Stimulated activated CD4-positive, alpha-beta T cell treated with anti-CD3 and anti-CD28 coated beads, Interleukin-4, amount 100 ng/mL, for 1 hour (primary cell): ENCODE measurements at places on chromosomes 11 and 22.

DNA sequence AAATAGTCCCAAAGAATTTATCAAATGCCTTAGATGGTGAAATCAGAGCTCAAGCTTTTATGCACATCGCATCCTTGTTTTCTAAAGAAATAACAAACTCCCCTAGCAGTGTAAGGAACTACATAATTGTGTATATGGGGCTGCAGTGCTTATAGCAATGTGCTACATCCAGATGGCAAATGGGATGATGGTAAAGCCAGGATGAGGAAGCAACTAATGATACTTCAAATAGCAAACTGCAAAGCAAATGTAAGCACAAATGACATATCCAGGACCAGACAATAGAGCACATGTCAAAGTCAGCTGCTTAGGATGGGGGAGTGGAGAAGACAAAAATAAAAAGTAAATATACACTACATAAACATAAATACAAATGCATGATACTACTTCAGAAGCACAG, 425.9 kb downstream of the OPCML start:
- DNase-seq: no peak

GRCh38 chr11:19552161-19552560, 160.5 kb upstream of the NAV2 start:
- no peak for DNase-seq

DNA sequence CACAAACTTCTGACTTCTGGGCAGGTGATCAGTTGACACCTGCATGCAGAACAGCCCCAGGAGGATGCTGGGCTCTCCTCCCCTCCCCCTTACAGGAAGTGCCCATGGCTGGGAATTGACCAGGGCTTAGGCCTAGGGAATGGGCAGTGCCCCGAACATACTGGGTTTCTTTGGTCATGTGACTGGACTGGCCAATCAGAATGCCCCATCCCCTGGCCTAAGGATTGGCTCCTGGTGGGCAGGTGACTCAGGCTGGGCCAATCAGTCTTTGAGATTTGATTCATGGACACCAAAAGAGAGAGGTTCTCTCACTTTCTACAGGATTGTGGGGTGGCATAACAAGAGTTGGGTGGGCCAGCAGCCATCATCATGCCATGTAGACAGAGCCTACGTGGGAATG, 37.1 kb downstream of the MCM5 start:
- DNase-seq: no peak

GRCh38 chr11:17578958-17579357, 31.9 kb downstream of the OTOG start:
- DNase-seq: no peak
